M059J (cell line): ENCODE measurements at places on chromosomes 7 and 10.
A peak's percentile ranks its signal among the peaks of the same experiment; 100 is the strongest.

DNA sequence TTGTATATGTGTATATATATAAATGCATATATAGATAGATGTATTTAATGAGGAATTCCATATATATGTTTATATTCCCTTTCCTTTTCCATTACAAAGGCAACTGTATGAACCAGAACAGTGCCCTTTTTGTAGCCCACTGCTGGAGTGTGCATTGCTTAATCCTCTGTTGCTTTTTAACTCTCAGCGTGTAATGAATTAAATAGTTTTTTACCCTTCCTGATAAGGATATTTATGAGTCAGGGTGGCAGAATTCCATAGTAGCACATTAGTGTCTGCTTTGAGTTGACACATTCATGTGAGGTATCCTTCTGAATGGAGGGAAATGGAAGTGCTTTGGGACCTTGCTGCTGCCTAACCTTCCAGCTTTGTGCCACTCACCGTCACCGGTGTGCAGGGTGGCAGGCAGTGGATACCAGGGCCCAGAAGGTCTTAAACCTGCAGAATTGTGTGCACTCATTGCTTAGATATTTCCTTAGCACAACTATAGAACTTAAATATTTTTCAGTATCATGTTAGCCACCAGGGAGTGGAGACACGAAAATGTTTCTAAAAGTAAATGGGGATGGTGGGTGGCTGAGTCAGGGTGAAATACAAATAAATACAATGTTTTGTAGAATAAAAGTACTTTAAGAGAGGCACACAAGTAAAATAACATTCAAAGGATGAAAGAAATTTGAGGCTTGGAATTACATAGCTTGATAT, 117.9 kb downstream of the SND1 start:
- DNase-seq: peak; percentile 36

- DNase-seq: no peak
Observed at GRCh38 chr7:79610748-79611304, 157.4 kb upstream of the MAGI2 start.

DNA sequence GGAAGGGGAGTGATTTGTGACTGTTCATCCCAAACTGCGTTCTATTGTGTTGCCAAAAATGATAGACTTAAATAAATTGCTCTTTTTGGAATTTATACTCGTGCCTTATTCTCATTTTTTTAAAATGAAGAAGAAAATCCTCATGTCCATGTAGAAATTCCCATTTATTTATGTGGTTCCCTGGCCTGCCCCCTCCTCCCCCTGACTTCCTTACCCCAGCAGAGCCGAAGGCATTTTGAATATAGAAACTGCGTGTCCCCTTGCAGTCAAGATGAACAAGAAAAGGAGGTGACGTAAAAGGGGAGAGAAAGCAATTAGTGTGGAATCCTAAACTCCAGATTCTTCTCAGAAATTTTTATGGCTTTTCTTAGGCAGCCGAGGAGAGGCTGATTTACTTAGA, 126.1 kb downstream of the FAM204A start:
- DNase-seq: no peak

- DNase-seq: peak; percentile 70
Observed at GRCh38 chr7:47493976-47494911, 87.7 kb downstream of the TNS3 start.

DNA sequence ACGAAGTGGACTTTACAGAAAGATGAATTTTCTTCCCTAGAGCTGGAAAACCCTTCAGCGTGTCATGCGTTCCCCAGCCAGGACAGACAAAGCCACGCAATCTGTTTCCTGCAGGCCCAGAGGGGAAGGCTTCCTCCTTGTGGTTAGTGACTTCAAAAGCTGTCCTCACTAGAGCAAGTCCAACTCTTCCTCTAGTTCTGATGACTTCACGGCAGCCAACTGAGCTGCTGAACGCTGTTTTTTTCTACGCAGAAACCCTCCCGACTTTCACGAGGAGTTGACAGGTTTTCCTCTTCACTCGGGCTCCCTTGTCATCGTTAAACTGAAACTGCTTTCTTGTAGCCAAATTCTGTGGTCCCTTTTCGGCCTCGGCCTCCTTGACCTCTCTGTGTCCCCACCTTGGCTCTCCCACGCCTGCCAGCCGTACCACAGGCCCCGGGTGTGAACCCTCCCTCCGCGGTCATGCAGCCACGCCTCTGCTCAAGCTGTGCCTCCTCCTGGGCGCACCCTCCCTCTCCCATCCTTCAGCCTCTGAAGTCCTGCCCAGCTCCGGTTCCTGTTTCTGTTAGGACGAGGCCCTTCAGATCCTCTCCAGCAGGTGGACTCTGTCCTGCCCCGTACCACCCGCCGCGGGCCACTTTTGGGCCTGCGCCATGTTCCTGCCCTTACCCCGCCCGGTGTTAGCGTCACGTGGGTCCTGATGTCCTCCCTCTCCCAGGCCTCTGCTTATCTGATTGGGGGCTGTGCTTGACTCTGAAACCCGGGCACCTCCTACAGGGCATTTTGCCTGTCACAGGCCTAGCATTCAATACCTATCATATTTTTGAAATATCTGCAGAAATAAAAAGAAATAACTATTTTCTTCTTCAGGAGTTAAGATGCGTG, 39.3 kb downstream of the CUX1 start:
- DNase-seq: no peak

DNA sequence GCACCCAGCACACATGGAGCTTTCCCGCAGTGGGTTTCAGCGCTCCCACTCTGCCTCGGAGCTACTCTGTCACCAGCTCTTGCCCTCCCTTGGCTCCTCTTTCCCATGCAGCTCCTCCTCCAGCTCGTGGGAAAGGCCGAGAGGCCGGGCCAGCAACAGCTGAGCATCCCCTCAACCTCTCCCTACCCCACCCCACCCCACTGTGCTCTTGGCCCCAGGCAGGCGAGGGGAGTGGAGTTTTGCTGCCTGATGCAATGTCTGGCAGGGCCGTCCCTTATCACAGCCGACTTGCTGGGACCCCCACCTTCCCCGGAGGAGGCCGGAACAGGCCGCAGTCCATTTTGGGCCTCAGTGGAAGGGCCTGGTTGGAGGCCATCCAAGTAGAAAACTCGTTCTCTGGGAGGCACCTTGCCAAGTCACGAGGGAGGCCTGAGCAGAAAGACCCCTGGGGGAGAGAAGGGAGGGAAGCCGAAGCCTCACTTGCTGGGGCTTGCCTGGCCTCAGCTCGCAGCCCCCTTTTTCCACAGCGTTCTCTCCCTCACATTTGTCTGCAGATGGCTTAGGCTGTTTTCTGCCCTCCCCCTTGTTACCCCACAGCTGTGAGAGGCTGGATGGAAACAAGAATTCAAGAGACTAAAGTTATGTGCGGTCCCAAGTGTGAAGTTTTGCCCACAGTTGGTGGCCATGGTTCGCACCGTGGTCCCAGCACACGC, 35.3 kb downstream of the CHST3 start:
- no peak for DNase-seq

DNA sequence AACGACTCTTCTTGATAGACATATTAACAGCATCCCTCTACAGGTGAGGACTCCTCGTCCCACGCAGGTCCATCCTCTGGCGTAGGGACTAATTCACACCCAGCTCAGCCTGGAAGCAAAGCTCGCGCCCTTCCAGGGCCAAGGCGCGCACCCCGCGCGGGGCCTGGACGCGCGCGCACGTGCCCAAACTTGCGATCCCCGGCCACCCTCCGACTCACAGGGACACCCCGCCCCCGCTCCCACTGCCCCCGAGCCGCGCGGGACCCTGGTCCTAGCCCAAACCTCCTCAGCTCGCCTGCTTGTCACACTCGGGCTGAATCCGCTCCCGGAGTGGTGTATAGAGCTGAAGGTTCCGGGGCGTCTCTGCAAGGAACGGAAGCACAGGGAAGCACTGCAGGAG, 76.9 kb downstream of the ZNF248 start:
- DNase-seq: no peak

DNA sequence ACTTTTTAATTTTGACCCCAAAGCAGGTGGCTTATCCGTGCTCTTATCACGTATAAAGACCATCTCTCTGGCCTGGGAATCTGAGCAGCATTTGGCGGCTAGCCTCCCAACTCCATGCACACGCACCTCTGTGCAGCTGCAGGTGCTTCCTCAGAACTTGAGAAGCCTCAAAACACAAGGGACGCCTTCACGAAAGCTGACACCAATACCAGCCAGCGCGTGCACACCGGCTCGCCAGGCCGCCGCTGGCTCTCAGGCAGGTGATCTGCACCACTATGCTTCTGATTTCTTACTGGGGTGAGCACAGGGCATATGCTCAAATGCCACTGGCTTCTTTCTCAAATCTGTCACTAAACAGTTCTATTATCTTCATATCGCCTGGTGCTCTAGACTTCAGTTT, 145.0 kb downstream of the PARD3 start:
- DNase-seq: no peak

DNA sequence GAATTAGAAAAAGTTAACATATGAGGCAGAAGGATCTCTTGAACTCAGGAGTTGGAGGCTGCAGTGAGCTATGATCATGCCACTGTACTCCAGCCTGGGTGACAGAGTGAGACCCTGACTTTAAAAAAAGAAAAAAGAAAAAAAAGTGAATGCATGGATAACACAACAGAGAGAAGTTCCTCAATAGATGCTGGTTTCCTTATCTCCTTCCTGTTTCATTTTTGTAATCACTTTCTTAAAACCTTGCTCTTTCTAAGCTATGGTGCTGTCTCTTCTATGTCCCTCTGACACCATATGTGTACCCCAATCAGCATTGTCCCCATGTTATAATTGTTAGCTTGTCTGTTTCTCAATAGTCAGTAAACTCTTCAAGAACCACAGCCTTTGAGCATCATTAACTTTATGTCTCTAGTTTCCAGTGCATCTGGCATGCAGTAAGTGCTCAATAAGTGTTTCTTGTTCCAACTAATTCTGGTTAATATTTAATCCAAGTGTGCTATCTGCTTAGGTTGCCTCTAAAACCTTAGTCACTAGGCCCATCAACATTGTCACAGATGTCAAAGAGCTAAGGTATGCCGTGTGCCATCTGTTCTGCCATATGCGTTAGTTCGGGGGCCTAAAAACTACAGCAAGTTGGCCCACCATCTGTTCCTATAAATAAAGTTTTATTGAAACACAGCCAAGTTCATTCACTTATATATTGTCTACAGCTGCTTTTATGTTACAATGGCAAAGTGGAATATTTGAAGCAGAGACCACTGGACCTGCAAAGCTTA, 36.2 kb downstream of the MPP7 start:
- DNase-seq: no peak

DNA sequence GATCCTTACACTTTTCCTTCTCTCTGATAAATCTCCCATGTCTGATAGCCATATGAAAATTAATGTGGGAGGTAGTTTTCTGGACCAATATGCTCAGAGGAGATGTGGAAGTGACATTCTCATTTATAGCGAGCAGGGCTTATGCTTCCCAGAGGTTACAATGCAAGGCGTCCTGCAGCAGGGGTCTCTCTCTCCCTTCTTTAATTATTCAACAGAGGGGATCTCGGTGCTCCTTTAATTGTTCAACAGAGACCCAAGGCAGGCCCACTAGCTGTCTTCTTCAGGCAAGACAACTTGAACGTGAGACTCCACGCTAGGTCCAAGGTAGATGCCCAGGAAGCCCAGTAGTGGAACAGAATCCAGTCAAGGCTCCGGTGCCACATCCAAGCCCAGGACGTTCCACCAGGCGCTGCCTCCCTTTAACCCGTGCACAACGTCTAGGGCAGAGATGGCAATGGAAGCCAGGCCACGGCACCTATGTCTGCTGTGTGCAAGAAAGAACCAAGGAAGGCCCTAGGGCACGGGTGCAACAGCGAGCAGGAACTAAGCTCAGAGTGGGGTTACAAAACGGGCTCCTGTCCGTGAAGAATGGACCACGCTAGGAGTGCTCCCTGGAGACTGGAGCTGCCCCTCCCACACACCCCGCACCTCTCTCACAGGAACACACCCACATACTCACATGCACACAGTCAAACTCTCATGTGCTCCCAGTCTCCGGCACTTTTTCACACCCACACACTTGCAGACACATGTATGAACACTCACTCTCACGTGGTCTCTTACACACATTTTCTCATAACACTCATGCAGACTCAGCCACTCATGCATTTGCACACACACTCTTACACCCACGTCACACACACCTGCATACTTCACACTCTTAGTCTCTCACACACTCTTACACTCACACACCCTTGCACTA, 230.4 kb downstream of the TNS3 start:
- no peak for DNase-seq

GRCh38 chr10:123357421-123357930, 203.3 kb downstream of the BUB3 start:
- no peak for DNase-seq

DNA sequence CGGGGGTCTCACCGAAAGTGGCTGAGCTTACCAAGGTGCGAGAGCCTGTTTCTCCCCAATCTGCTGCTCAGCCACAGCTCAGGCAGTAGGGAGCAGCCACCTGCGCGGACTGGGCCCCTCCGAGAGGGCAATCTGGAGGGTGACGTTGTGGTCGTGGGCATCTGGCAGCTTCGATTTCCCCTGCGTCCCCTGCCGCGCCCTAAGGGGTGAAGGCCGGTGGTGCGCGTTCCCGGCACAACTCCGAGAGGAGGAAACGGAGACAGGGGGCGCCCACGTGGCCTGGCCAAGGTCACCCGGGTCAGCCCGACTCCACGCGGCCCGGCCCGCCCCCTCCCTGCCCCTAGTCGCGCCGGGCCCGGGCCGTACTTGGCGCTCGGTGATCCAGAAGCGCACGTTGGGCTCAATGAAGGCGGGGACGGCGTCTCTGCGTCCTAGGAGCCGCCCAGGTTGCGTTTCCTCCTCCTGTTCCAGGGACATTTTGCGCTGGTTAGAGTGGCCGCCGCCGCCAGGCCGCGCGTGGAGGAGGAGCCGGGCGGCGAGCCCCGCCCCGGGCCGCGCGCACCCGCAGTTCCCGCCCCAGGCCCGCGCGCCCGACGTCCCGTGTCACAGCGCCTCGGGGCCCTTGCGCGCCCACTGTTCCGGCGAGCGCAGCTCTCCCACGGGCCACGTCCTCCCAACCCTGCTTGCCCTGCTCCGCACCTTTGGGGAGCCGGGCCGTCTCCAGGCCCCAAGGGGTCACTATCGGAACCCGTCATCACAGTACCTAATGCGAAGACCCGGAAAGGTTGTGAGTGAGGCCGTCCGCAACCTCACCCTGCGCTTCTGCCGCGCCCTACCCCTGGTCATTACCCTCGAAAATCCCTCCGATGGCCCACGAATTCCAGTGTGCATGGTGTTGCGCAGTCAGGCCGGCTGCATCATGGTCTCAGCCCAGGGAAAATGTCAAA, at the start of gene SFXN4:
Gene SFXN4, minus strand, starts transcription at position 544 of the 947 bp plus-strand sequence. Its CDS starts 67 bp downstream, at position 477.
- DNase-seq: peak; percentile 60

GRCh38 chr7:94450044-94450697, 55.5 kb downstream of the COL1A2 start:
- no peak for DNase-seq
